Fibroblast of lung (primary cell): ENCODE measurements at places on chromosomes 11 and 22. TPM values are rescaled to one million over a fixed set of nuclear protein-coding genes. Genes with fewer than 3 reads are reported as not detected.

The C11orf97 gene
- total RNA-seq: not detected in 2 replicates

The ACRV1 gene
- total RNA-seq: 0.26 TPM in 1 of 2 replicates, not detected in the other

The SNRPD3 gene
- 89.9 and 114 TPM in 2 replicates for total RNA-seq

The MPZL2 gene
- total RNA-seq: not detected in 2 replicates

The RASGRP2 gene
- total RNA-seq: 0.26 and 1.2 TPM in 2 replicates

The PDGFD gene
- total RNA-seq: 1.3 and 10.5 TPM in 2 replicates

The SCO2 gene
- total RNA-seq: 3.1 and 3.6 TPM in 2 replicates

The SERPINH1 gene
- 750 and 828 TPM in 2 replicates for total RNA-seq

The PRPF19 gene
- total RNA-seq: 34.7 and 37.7 TPM in 2 replicates

The MMP3 gene
- 1.8 and 47.1 TPM in 2 replicates for total RNA-seq

The DDI1 gene
- not detected in 2 replicates for total RNA-seq

The OVOL1 gene
- total RNA-seq: not detected in 2 replicates

The DGAT2 gene
- total RNA-seq: 1.3 and 2.3 TPM in 2 replicates

The CCDC157 gene
- total RNA-seq: 1.0 and 1.5 TPM in 2 replicates

The NRIP3 gene
- total RNA-seq: 4.1 and 8.8 TPM in 2 replicates

The MFNG gene
- under 0.01 TPM in 1 of 2 replicates, not detected in the other for total RNA-seq

The MOGAT2 gene
- not detected in 2 replicates for total RNA-seq

The OR4C46 gene
- not detected in 2 replicates for total RNA-seq

The APOL1 gene
- 44.2 and 80.3 TPM in 2 replicates for total RNA-seq

The PYGM gene
- total RNA-seq: 0.26 and 0.50 TPM in 2 replicates

The SULT4A1 gene
- under 0.01 and 0.50 TPM in 2 replicates for total RNA-seq

The APOA4 gene
- total RNA-seq: not detected in 2 replicates

The TENM4 gene
- 48.3 and 48.4 TPM in 2 replicates for total RNA-seq

The C1QTNF5 gene
- total RNA-seq: 32.0 and 34.4 TPM in 2 replicates

The NXPE2 gene
- under 0.01 TPM in 1 of 2 replicates, not detected in the other for total RNA-seq

The TTC12 gene
- 11.9 and 23.1 TPM in 2 replicates for total RNA-seq

The MS4A12 gene
- total RNA-seq: not detected in 2 replicates

The CCDC188 gene
- total RNA-seq: 0.33 TPM in 1 of 2 replicates, not detected in the other

The OR51E2 gene
- not detected in 2 replicates for total RNA-seq

The CEP126 gene
- total RNA-seq: 1.8 and 6.4 TPM in 2 replicates

The PATE4 gene
- not detected in 2 replicates for total RNA-seq

The SOX10 gene
- not detected in 2 replicates for total RNA-seq

The CARD16 gene
- total RNA-seq: 102 and 143 TPM in 2 replicates

The MYO18B gene
- under 0.01 and 0.17 TPM in 2 replicates for total RNA-seq

The OR10D3 gene
- total RNA-seq: not detected in 2 replicates

The TMPRSS6 gene
- not detected in 2 replicates for total RNA-seq

The MRPL16 gene
- 39.3 and 43.1 TPM in 2 replicates for total RNA-seq
